ENCODE measurements at places on chromosomes 11 and 22. TPM values are rescaled to one million over a fixed set of nuclear protein-coding genes. Genes with fewer than 3 reads are reported as not detected.

Gene MMP3
- not detected for total RNA-seq

Gene OR5B21
- 0.71 TPM for total RNA-seq

Gene NPTXR
- total RNA-seq, result 4.5 TPM

Gene LARGE1
- total RNA-seq, result 22.4 TPM

Gene RBM7
- 32.0 TPM for total RNA-seq

Gene OR52E2
- not detected for total RNA-seq

Gene CASP12
- 1.2 TPM for total RNA-seq

Gene HBE1
- total RNA-seq, result not detected

Gene MOGAT2
- not detected for total RNA-seq

Gene CXCR5
- 0.10 TPM for total RNA-seq

Gene CCDC88B
- 12.1 TPM for total RNA-seq

All from left lung (tissue), 14 donors.